Activated naive CD8-positive, alpha-beta T cell treated with anti-CD3 and anti-CD28 coated beads for 36 hours (primary cell): ENCODE measurements at places on chromosomes 11 and 22. TPM values are rescaled to one million over a fixed set of nuclear protein-coding genes. Genes with fewer than 3 reads are reported as not detected.

GRCh38 chr11:11960687-11961086, 47.7 kb downstream of the DKK3 start:
- no peak for DNase-seq

- DNase-seq, result no peak
Observed at GRCh38 chr11:4821021-4821420, at the start of gene OR51F2. Gene OR51F2 (plus strand): TSS chr11:4821321. CDS start chr11:4821422, 101 bp downstream.

DNA sequence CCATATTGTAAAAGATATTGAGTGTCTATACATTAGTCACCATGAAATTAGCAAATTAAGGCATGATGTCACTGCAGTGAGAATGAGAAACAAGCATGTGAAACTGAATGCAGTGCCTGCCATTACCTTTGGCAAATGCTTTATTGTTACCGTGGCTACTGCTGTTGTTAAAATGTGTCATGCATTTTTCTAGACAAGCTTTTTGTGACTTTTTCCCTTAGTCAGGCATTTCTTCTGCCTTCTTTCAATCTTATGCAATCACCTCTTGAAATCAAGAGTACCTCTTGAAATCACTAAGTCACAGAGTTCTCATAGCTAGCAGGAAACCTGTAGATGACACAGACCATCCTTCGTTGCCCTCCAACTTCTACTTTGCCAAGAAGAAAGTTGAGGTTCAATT, 461.7 kb upstream of the TENM4 start:
- DNase-seq, result no peak

DNA sequence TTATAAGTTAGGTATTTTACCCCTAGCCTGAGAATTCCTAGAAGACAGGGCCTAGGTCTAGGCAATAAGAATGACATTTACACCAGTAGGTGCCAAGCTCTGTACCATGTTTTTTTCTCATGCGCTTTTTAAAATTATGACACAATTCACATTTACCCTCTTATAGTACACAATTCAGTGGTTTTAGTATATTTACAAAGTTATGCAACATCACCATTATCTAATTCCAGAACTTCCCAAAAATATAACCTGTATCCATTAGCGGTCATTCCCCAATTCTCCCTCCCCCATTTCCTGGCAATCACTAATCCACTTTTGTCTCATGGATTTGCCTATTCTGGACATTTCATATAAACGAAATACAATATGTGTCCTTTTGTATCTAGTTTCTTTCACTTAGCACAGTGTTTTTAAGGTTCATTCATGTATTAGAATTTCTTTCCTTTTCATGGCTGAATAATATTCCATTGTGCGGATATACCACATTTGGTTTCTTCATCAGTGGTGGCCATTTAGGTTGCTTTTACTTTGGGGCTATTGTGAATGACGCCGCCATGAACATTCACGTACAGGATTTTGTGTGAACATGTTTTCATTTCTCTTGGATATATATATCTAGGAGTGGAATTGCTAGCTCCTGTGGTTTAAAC, 92.4 kb downstream of the MICAL2 start:
- DNase-seq, result no peak

DNA sequence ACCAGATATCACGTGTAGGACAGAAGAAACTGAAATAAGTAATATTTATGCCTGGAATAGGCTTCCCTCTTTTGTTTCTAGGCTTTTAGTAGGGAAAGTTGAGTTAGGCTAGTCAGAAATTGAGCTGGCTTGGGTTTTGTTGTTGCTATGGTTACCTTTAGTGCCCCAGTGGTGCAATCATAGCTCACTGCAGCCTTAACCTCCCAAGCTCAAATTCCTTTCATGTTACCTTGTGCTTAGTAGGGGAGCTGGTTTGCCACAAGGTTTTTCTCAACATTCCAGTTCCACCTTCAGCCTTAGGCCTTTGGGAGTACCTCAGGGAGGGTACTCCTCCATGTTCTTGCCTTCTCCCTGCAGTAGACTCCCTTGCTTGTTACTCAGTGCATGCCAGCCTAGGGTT, 69.1 kb upstream of the SUSD2 start:
- no peak for DNase-seq

DNA sequence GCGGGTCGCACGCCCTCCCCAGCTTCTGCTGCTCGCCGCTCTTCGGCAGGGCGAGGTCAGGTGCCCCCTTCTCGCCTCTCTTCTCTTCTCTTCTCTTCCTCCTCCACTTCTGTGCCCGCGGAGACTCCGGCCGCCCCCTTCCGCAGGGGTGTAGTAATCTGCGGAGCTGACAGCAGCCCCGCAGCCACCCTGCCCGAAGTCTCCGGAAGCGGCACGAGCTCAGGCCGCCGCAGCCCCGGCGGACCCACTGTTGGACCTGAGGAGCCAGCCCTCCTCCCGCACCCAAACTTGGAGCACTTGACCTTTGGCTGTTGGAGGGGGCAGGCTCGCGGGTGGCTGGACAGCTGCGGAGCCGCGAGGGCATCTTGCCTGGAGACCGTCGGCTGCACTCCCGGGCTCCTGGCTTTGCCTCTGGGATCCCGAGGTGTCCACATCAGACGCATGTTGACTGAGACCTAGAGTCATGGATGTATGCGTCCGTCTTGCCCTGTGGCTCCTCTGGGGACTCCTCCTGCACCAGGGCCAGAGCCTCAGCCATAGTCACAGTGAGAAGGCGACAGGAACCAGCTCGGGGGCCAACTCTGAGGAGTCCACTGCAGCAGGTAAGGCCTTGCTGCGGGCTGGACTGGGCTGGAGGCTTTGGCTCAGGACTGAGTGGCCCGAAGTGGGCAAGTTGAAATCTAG, 486 bp downstream of the STIM1 start:
- DNase-seq, result peak; percentile 67

The MMP12 gene
- total RNA-seq, result not detected

The IFITM10 gene
- not detected for total RNA-seq

The TRABD gene
- 77.8 TPM for total RNA-seq
